ENCODE measurements at places on chromosomes 12 and 14.

- no peak for DNase-seq
These were observed 12.9 kb upstream of the CORO1C start for GRCh38 chr12:108744021-108744897.

DNA sequence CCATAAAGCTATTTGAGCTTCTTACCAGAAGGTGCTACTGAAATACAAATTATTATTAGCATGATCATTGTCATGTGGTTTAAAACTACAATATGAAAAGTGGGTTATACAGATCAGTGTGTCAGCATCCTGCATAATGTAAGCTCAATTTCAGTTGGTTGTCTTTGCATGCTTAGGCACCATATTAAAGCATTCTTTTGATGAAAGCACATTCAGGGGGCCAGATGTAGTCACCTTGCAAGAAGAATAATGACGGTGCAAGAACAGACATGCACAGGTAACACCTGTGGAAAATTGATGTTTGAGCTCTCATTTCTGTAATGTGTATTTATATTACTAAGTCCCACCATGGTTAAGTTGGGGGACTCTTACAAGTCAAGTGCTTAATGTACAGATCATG, 123.9 kb downstream of the PAX9 start:
- DNase-seq, result no peak

GRCh38 chr14:59022144-59022543, 166.3 kb upstream of the DAAM1 start:
- DNase-seq, result no peak

- peak; percentile 22 for DNase-seq
These were observed 29.0 kb downstream of the CHGA start for GRCh38 chr14:92951912-92952471.

- DNase-seq, result no peak
These were observed 40.0 kb downstream of the TSPAN9 start for GRCh38 chr12:3117144-3117581.

GRCh38 chr12:53333845-53334244, 2.3 kb downstream of the SP7 start:
- DNase-seq, result no peak

GRCh38 chr14:27077214-27077613, 479.4 kb upstream of the NOVA1 start:
- no peak for DNase-seq

DNA sequence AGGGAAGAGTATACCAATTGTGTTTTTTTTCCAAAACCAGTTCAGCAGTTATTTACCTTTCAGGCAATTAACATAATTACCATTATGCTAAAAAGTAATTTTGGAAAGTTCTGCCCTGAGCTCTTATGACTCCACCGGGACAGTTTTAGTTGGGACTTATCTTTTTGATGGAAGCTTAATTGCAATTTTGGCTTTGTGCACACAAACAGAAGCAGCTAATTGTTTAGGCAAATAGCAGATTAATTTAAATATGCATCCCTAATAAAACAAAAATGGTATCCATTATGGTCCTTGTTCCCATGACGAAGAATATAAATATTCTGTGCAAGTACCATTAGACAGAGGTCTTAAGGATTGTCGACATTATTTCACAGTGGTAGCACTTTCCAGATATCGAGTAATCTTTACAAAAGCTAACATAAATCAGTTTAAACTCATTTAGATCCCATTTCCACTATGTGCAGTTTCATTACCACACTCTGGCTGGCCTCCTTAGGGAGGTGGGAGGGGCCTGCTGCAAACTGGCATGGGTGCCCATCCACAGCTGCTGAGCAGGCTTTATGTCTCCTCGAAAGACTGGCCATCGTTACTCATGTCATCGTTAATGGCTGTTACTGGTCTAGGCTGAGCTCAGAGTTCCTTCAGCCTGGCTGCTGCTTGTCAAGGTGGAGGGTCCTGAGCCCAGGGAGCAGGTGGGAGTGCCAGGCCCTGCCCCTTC, 68.2 kb downstream of the FBXW8 start:
- DNase-seq, result no peak

GRCh38 chr12:108572166-108572790, 9.9 kb downstream of the ISCU start:
- DNase-seq, result no peak

DNA sequence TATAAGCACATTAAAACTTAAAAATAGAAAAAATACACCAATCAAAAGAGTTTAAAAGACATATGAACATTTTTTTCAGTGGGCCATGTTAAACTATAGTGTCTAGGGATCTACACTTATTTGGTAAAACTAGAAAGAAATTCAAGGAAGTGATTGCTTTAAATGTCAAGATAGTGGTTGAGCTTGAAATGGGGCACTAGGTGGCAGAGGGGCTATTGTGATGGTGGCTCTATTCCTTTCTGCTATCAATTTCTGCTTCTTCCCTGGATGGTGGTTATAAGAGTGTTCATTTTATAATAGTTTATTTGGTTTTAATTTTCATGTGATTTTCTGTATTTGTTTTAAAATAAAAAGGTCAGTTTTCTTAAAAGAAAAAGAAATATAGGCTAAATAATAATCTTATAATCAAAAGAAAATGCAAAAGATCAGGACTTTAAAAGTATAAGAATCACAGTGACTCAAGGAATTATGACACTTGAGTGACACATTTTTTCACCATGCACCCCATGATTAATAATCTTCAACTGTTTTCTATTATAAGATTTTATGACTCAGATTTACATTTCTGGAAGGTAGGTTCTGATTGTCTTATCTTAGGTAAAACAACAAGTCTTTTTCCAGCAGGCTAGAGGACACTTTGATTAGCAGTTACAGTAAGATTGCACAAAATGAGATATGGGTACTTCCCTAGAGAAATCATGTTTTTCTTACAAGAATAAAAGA, 137.5 kb downstream of the FSCB start:
- no peak for DNase-seq

DNA sequence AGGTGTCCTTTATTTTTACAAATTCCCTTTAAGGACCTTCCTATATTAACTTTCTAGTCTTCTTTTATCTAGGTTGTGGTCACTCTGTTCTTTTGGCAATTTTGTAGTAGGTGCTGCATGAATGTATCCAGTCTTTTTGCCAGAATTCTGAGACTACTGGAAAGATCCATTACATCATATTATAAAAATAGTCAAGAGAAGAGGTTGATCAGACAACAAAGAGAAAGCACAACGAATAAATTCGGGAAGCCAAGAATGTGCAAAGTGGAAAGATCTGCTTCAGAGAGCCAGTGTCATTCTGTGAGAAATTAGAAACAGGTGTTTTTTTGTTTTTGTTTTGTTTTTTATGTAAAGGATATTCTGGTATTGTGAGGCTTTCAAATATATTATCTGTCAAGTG, 15.8 kb upstream of the SLC16A7 start:
- DNase-seq, result no peak

- DNase-seq, result no peak
These were observed 625 bp downstream of the ANGEL1 start for GRCh38 chr14:76812093-76812421.

- DNase-seq, result no peak
These were observed 94.2 kb downstream of the HEATR5A start for GRCh38 chr14:31326111-31326510.

DNA sequence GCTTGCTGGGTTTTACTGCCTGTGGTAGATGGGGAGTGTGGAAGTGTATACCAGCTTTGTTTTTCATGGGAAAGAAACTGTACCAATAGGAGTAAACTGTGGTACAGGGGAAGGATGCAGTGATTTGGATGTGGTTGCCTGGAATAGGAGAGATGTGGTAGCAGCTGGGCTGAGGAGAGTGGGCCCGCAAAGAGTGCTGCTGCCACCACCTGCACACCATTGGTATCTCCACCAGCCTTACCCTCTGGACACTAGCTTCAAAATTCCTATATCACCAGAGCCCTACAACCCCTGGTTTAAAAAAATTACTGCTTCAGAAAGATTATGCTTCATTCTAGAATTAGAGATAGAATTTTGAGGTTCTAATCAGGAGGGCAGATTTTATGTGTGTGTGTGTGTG, 53.6 kb downstream of the AKAP6 start:
- DNase-seq, result no peak

GRCh38 chr14:64198486-64198885, 95.7 kb downstream of the ESR2 start:
- DNase-seq, result no peak

DNA sequence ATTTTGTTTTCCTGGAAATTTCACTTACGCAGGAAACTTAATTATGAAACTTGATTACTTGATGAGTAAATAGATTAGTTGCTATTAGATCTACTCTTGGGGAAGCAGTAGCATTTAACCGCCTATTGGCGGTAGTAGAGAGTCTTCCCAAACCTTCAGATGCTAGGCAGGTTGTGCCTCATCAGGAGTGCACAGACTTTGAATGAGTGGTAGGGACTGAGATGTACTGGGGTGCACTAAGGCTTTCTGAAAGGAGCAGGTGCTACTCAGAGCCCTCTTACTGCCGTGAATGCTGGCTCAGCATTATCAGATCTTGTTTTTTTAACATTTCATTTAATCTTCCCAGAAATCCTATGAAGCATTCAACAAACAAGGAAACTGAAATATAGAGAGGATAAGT, 7.7 kb downstream of the GATC start:
- DNase-seq, result no peak

DNA sequence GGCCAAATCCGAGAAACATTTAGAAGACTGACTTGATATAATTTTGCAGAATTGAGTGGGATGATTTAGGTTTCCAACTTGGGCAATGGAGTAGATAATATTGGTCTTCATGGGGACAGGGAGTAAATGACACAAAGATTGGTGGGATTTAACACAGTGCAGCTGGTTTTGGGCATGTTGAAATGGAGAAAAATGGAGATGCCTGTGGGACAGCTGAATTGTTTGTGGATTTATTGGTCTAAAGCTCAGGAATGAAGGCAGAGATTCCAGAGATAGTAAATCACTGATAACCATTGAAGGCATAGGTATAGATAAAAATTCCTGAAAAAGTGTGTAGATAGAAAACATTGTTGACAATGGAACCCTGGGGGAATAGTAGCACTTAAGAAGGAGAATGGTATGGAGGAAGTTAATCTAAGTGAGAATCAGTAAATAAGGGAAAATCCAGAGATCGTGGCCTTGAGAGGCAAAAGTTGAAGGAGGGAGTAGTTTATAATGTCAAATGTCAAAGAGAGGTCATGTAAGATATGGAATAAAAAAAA, 120.9 kb upstream of the ATP2B1 start:
- DNase-seq, result no peak

DNA sequence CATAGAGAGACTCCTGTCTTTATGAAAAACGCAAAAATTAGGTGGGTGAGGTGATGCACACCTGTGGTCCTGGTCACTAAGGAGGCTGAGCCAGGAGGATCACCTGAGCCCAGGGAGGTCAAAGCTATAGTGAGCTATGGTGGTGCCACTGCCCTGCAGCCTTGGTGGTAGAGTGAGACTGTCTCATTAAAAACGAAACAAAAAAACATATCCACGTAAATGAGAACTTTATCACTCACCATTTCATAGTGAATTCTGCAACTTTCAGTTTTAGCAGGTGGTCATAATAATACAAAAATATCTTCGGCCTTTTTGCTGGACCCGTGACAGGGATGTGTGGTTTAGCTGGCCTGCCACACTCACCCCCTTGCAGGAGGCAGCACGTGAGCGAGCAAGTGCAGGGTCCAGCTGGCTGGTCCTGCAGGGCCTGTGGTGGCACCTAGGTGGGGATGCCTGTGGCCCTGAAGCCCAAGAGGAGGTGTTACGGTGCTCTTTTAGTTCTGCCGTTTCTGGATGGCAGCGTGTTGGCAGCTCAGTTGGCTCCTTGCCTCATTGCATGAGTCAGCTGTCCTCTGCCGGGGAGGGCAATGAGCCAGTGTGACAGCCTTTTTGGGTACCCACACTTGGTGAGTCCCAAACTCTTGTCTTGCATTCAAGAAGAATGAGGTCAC, 1330.7 kb upstream of the TMEM132C start:
- DNase-seq, result no peak

DNA sequence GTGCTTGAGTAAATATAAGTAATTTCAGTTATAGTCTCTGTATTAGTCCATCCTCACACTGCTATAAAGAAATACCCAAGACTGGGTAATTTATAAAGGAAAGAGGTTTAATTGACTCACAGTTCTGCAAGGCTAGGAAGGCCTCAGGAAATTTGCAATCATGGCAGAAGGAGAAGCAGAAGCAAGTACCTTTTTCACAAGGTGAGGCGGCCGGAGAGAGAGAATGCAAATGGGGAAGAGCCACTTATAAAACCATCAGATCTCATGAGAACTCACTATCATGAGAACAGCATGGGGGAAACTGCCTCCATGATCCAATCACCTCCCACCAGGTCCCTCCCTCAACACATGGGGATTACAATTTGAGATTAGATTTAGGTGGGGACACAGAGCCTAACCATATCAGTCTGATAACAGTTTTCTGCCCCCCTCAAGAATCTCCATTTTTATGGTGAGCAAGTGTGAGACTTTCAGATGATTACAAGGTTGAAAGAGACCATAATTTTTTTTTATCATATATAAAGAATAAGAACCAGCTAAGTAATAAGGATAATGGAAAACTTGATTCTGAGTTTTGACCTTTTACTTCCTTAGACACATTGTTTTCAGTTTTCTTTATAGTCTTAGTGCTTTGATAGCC, 35.6 kb downstream of the LEMD3 start:
- no peak for DNase-seq

DNA sequence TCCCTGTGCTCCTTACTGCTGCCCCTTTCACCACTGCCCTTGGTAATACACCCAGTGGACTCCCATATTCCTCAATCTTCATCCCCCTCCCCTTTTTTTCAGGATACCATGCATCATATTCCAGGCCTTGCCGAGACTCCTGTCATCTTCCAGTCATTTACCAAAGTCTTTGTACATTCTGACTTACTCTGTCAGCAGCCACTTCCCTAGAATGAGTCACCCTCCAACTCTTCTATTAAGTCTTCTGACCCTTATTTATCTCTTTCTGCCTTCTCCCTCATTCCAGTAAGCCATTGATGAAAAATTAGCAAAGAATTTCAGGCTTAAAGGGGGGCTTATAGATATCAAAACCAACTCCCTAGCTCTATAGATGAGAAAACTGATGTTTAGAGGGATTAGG, 128.0 kb downstream of the STXBP6 start:
- DNase-seq, result no peak

- no peak for DNase-seq
These were observed 11.5 kb upstream of the TDRD9 start for GRCh38 chr14:103916636-103917262.

GRCh38 chr14:105351920-105352851, 37.6 kb downstream of the PACS2 start:
- DNase-seq, result peak; percentile 65

DNA sequence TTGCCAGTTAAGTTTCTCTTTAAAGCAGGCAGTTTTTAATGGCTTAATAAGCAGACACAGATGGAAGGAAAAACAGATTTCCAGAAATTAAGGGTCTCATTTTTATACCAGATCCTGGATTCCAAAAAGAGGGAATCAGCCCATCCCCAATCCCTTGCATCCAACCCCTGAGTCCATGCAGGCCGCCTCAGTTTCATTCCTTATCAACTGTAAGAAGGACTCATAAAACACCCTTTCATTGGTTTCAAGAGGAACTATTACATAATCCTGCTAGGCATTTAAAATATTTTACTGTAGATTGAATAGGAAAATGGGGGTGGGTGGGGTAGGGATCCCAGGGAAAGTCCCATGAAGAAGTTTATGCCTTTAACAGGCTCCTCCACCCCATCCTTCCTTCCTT, 9.4 kb downstream of the CCDC184 start:
- DNase-seq, result no peak
